Tibial artery (tissue), 4 donors: ENCODE measurements at places on chromosomes 3 and 15.

- no peak for DNase-seq
These were observed 73.1 kb upstream of the UMPS start for GRCh38 chr3:124657138-124657537.

- no peak for DNase-seq
These were observed 67.8 kb downstream of the SLCO3A1 start for GRCh38 chr15:91921188-91921842.

DNA sequence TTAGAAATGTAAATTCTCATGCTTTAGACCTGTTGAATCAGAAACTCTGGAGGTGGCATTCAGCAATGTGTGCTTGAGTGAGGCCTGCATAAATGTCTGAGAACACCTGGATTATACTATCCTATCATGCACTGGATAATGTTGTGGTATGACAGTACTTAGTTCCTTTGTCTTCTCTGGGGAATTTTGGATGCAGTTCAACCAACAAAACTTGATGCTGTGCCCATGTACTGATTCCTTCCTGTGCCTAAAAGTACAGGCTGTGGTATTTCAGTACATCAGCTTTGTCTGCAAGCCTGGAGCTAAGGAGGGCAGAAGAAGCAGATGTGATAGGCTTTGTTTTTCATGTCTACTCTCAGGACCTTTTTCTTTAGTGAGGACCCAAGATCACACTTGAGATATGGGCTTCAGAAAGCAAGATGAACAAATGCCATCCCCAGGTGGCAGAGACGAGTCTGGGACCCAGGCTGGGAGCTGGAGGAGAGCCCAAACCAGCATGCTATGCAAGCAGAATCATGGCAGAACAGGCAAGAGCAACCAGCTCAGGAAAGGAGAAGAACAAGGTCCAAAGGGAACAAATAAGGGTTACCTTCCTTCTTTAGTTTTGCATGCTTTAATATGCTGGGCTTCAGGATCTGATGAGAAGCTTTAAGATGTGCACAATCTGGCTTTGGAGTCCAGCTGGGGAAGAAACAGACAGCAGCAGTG is 124.7 kb downstream of the MYRIP start:
- DNase-seq, result no peak

DNA sequence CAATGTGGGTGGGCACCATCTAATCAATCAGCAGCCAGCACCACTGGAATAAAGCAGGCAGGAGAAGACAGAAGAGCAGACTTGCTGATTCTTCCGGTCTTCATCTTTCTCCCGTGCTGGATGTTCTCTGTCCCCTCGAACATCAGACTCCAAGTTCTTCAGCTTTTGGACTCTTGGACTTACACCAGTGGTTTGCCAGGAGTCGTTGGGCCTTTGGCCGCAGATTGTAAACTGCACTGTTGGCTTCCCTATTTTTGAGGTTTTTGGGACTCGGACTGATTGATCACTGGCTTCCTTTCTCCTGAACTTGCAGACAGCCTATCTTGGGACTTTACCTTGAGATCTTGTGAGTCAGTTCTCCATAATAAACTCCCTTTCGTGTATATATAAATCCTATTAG is 292.8 kb downstream of the BCHE start:
- DNase-seq, result no peak

DNA sequence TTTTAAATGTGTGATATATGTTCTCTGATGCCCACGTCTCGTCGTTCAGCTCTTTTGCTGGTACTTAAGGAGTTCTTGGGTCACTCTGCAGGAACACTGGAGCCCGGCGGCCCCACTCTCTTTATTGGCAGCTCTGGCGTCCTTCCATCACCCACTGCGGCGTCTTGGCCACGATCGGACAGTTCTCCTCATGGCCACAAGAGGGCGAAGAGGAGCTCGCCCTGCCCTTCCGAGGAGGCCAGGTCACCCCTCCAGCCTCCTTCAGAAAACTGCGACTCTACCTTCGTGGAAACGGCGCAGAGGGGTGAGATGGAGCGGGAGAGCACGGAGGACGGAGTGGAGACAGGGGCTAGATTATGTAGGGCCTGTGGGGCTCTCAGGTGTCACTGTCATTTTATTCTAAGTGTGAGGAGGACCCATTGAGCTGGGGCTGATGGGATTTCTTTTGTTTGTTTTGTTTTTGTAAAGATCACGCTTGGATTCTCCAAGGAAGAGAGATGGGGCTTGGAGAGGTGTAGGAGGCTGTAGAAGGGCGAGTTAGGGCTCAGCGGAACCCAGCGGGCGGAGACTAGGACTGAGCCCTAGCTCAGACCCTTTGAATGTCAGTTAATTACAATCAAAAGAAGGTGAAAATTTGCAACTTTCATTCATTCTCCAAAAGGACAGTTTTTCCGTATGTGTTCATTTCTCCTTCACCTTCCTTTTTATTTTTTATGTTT is 28.0 kb upstream of the GABRA5 start:
- DNase-seq, result no peak

GRCh38 chr3:55406696-55407425 is 80.2 kb downstream of the WNT5A start:
- DNase-seq, result no peak

DNA sequence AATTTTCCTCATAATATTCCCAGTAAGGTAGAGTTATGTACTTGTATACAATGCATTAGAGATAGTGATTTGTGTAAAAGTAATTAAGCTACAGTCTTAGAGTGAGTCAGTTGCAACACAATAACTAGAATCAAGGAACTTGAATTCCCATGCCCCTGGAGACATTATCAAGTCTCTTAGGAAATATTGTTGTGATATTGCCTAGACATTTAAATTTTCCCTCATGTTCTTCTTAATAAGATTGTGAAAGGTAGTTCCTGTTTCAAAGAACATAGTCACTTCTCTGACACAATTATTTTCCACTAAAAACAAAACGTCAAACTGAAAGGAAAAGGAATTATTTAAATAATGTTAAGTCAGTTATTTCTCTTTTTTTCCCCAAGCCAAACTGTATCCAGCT is 13.0 kb upstream of the ATP1B3 start:
- no peak for DNase-seq

GRCh38 chr15:89433686-89434085 is 62.7 kb downstream of the RHCG start:
- no peak for DNase-seq

DNA sequence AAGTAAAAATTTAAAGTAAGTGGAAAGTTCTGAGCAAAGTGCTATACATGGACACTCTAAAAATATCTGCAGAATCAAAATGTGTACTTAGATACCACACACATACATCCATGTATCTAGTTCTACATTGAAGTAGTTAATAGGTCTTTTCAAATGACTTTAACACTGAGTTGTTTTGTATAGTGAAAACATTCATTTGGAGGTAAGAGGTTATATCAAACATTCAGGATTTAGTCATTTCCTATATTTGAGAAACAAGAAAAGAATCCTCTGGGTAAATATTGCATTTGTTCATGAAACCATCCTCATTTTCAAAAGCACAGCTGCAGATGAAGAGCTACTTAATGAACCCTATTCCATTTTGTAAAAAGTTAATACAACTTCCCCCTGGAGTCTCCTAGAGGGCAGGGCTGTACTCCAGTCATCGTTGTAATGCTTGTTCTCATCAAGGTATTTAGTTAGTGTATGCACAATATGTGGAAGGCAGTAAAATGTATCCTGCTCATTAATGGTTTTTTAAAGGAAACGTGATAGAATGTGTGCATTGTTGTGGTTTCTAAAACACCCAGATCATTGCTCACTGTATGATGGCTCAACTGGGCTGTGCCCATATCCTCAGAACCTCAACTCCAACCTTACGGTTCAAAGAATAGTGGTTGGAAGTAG is 26.2 kb downstream of the ARPP21 start:
- DNase-seq, result no peak

- DNase-seq, result no peak
These were observed 120.7 kb upstream of the LINGO1 start for GRCh38 chr15:77753281-77753873.
